ENCODE measurements at places on chromosomes 2 and 18.

DNA sequence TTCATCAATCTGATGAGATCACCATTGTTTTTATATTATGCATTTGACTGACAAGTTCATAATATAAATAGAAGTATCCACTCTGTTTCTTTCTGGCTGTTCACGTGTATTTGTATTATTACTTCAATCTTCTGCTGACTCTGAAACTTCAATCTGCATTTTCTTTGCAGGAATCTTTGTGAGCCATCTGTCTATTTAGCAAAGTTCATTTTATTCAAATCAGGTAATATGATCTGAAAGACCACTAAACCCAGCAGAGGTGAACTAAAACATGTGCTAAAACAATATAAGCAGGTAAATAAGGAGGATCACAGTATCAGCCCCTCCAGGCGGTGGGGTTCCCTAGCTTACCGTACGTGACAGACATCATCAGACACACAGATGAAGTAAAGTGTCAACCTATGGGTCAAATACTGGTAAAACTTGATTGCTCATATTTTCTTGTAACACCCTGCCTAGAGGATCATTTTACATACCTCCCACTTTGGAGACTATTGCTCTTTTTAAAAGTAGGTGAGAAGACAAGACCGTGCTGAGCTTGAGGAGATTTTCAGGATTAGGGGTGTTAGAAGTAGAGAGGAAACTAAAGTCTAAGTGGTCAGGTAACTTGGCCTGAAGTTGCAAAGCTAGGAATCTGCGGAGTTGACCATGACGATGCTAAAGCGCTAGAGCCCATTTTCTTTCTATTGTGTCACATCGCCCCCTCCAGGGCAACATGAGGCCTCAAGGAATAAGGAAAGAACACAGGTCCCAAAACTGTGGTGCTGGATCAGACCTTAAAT is 9.0 kb downstream of the DTNB start:
- peak; percentile 14 for DNase-seq

- no peak for DNase-seq
Measured at GRCh38 chr2:44324971-44325426, 36.3 kb downstream of the PREPL start.

- no peak for DNase-seq
Measured at GRCh38 chr18:54852780-54853675, 24.8 kb downstream of the RAB27B start.

- peak; percentile 23 for DNase-seq
Measured at GRCh38 chr2:196925768-196926561, 542 bp downstream of the PGAP1 start.

DNA sequence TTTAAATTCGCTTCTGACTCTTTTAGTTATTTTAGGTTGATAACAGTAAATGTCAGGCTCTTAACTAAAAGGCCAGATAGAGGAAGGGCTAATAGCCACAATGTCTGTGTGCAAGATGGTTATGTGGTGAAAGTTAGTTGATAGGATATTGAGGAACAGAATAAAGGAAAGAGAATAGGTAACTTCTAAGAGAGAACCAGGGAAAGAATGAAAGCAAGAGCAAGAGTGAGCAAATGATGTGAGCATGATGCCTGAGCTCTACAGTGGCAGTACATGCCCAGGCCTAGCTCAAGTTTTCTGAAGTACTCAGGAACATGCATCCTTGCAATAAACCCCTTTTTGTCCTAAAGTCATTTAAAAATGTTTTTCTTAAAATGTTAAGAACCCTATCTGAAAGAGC is 12.5 kb upstream of the TFPI start:
- no peak for DNase-seq

DNA sequence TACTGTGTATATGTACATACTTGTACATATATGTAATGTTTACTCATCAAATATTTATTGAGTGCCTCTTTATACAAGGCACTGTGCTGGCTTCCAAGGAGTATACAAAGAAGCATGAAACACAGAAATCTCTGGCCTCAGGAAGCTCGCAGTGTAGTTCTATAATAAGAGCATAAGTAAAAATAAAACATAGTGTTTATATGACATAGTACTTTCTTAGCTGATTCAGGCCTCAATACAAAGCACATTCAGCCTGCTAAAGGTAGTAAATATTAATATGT is 13.9 kb downstream of the STAMBP start:
- DNase-seq, result no peak

DNA sequence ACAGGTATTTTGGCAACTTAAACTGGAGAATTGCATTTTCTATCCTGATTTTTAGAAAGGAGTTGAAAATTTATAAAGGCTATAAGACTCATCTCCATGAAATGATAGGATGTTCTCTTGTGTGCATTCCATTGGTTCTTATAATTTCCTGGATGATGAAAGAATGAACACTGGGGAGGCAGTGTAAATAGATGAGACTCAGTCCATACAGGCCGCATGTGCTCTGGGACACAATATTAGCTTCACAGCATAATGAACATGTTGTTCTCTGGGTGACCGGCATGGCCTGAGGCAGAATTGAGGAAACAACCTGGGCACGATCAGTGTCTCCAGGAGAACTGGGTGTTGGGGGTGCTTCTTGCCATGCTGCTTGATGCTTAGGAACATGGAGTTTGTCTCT is 38.8 kb downstream of the AOX1 start:
- DNase-seq, result no peak

DNA sequence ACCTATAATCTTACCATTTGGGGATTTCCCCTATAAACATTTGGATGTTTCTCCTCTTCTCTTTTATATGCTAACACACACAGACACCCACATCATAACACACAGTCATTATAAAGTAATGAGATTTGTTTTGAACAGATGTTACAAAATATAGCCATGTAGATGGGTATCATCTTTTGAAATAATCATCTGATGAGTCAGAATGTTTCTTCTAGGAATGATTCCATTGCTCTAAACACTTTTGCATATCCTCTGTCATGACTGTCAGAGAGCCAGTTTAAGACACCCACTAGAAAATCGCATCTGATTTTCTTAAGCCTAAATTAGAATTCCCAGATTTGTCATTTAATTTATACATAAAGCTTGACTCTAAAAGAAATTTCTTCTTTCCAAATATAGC is 442.6 kb downstream of the CMPK2 start:
- DNase-seq, result no peak

DNA sequence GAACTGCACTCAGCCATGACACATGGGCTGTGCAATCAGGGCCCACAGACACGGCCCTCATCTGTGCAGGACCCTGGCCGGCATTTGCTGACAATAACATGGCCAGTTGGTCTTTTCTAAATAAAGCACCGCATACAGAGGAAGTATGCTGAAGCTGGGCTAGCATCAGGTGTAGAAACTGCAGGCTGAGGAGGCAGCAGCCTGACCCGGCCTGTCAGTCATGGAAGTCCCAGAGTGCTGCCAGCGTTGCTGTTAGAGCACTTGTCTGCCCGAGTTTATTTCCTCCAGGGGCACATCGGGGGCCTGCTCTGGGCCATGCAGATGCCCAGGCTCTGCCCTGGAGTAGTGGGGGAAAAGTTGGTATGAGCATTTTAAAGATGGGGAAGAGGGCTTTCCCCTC is 4.1 kb upstream of the PTPN18 start:
- no peak for DNase-seq

DNA sequence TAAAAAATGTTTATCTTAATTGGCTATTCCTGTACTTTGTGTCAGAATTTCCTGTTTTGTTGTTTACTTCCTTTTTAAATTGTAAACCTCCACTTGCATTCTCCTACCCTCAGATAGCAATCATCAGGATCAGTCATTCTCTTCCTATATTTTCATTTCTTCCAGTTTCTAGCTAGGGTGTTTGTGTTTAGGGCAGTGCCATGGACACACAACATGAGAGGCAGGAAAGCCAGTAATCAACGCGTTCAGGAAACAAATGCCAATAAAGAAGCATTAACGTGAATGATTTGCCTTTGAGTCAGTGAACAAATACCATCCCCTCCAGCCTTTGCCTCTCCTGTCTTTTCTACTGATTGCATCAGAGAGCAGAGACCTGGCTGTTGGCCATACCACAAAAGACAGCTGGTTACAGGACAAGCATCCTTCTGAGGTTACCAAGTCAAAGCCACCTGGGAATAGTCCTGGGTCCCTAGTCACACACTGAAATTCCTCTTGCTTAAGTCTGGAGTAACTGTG is 56.7 kb upstream of the FHL2 start:
- no peak for DNase-seq

- no peak for DNase-seq
Measured at GRCh38 chr2:71894261-71894660, 253.4 kb downstream of the CYP26B1 start.

DNA sequence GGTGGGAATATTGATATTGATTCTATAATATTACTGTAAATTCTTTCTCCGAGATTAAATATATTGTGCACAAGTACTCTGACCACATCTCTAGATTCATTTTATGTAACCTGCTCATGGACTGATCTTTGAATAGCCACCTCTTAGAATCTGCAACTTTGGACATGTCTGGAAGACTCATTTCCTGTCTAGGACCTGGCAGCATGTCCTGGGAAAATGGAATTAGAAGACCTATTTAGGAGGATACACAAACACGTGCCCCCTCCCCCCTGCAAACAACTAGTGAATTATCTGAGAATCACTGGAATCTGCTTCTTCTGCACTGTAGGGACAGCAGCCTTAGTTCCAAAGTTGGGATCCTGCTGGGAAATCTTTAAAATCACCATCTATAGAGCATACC is 94.1 kb downstream of the UBE2E3 start:
- no peak for DNase-seq

DNA sequence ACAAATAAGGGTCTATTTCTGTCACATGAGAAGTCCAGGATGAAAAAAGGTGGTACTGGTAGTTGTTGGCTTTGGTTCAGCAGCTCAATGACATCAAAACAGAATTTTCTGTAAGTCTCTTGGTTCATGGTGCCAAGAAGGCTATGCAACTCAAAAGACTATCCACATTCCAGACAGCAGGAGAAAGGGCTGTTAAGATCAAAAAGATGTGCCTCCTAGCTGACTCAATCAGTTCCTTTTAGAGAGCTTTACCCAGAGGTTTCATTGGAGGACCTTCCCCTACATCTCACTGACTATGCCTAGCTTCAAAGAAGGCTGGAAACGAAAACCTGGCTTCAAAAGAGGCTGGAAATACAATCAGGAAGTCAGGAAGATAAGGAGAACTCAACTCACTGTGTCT is 98.0 kb downstream of the DYM start:
- DNase-seq, result no peak

DNA sequence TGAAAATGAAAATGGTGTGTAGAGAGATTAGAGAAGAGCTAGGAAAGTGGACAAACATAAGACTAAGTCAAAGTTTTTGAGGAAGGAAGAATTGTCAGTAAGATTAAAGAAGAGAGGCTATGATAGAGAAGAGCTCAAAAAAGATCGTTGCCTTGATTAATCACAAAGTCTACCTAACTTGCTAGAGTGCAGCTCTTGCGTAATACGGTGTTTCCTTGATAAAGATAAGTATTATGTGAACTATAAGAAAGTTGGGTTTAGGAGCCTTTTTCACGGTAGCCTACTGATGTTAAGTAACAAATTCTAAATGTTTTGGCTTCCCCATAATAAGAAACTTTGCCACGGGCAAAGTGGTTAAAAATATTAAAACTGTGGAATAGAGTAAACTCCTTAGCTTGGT is 226.4 kb upstream of the NRXN1 start:
- no peak for DNase-seq

GRCh38 chr2:98908931-98909316 is 27.1 kb downstream of the CRACDL start:
- no peak for DNase-seq

GRCh38 chr18:74522635-74523548 is 11.4 kb upstream of the CNDP1 start:
- no peak for DNase-seq

- DNase-seq, result no peak
Measured at GRCh38 chr18:4721545-4721944, 266.4 kb upstream of the DLGAP1 start.

DNA sequence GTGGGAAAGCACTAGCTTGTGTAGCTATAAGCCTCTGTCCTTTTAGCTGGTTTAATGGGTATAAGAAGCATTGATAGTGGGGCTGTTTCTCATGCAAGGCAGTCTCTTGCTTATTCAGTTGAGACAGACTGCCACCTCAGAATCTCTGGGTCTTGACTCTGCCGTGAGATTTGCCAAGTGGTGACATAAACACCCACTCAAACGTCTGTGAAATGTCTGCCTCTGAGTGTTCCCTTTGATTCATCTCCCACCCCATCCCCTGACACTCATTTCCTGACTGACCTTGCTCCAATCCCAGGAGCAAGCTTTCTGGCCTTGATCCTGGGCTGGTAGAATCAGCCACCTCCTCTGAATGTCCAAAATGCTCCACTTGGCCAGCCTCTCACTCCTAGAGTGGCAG is 141.9 kb upstream of the RBMS1 start:
- no peak for DNase-seq

DNA sequence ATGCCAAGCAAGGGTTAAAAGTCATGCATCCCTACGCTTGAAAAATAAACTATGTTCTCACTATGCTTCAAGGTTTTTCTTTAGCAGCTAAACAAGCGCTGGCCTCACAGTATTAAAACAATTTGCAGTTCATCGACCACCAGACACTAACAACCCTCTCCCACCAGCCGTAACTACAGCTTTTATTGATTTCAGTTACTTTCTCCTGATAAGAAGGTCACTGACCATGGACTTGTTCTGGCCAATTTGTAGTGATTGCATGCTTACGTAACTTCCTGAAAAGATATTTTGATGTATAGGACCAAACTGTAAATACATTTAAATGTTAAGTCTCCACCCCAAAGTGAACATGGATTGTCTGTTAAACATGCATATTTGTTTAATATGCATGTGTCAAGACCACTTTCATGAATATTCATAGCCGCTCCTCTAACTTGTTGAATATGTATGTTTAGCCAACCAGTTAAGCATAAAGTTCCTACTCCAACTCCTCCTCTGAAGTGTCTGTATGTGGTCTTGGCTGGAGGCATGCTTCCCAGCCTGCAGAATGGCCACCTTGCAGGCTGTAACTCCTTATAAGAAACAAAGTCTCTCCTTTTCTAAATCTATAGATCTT is 1.7 kb upstream of the THOC1 start:
- DNase-seq, result no peak

DNA sequence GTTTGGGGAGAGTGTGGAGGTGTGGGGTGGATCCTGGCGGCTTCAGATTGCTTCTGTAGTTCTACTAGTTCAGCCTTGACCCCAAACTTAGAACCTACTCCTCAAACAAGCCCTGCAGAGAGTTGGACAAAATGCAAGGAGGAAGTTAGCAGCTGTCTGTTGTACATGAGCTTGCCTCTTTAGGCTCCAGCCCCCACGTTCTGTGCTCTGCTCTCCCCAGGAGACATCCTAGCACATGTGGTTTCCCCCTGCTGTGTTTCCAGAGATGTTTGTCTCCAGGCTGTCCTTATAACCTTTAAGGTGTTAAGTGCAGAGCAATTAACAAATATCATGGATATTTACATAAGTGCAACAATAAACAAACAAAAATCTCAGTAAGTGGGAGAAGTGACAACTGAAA is 111.1 kb downstream of the ACOXL start:
- no peak for DNase-seq

DNA sequence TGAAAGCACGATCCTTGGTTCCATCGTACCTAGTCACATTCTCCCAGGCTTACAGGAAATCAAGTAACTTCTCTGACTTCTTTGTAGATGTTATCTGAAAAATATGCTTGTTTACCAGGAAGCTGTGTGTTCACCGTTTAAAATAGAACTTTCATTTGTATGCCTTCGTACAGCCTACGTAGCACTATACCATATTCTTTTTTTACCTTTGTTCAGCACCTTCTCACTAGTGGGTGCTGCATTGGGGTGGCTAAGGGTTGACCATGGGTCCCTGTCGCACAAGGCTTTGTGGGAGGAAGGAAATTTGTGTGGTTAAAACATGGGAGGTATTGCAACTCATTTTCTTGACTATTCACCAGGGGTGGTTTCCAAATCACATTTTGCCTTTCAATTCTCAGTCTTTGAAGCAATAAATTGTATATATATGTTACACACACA is 16.6 kb downstream of the MALT1 start:
- DNase-seq, result peak; percentile 81

GRCh38 chr2:47519147-47519537 is 116.2 kb downstream of the MSH2 start:
- DNase-seq, result no peak

Measured in CD8-positive, alpha-beta T cell (primary cell).